Mesenteric fat pad (tissue), 1 donor: ENCODE measurements at places on chromosomes 13 and 19. TPM values are rescaled to one million over a fixed set of nuclear protein-coding genes. Genes with fewer than 3 reads are reported as not detected.

- DNase-seq, result no peak
Observed at GRCh38 chr13:36882829-36883390, 37.1 kb downstream of the SMAD9 start.

GRCh38 chr13:112170823-112171569, 104.0 kb downstream of the SOX1 start:
- DNase-seq, result peak; percentile 84

DNA sequence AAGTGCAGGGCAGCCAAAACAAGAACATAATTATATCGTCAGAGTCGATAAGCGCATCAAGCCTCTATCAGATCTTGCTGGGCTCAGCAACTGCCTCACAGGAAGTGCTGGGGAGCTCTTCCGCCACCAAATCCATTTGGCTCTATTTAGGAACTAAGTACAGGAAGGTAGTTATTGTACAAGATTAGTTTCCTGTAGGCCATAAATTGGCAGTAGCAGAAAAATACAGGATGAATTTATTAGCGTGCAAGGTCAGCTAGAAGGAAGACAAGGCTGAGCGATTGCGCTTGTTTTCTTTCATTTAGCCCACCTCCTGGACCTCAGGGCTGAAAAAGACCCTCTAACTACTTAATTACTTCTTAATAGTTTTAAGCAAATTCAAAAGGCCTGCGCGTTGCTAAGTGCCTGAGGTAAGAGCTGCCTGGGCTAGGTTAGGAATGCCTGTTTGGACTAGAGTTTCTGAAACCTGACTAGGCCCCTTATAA, 118.5 kb downstream of the IRS2 start:
- DNase-seq, result no peak

DNA sequence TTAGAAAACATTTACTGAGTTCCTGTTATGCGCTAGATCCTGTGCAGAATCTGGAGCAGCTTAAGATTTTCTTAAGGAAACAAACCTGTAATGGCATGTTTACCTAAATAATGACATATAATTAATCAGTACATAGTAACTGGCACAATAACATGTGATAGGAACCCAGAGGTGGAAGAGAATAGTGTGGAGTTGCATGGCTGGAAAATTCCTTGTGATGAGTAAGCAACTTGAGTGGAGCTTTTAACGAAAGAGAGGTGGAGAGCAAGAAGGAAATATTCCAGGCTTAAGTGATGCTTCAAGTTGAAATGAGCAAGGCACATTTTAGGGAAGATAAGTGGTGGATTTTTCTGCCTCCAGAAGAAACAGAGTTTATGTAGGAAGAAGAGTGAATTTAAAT, 9.2 kb upstream of the GPC5 start:
- DNase-seq, result no peak

GRCh38 chr13:112764864-112765561, 75.2 kb downstream of the ATP11A start:
- DNase-seq, result no peak

DNA sequence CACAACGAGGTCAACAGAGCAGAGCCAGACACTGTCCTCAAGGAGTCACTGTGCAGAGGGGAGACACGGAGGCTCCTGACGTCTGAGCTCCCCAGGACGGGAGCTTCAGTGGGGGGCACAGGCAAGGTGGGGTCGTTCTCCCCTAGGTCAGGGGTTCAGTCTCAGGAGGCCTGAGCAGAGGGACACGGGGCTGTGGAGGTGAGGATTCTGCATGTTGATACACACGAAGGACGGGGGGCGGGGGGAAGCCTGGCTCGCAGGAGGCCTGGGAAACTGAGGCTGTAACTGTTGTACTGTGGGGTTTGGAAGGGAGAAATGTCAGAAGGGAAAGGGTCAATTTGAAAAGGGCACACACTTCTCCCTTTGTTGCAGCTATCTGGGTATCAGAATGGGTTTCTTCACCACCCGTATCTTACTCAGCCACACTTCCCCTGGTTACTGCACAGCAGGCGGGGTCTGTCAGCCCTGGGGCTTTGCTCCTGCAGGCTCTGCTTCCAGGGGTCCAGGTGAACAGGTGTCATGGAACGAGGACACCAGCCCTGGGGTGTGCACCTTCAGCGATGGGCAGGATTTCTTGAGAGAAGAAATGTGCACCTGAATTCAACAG, 748 bp upstream of the SIGLEC8 start:
- no peak for DNase-seq

DNA sequence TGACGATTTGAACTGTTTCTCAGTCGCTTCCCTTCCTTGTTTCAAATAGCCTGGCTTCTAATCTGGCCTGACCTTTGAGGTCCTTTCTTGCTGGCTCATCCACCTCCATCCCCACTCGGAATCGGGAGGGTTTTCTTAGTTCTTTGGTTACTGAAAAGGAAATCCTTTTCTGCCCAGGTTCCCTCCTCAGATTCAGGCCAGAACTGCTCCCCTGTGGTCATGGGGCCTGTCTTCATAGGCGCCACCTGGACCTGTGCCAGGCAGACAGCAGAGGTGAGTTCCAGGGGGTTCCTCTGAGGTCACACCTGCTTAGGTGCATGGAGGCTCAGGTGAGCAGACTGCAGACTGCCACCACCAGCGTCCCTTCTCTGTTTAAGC, 62.4 kb downstream of the AKAP11 start:
- DNase-seq, result no peak

DNA sequence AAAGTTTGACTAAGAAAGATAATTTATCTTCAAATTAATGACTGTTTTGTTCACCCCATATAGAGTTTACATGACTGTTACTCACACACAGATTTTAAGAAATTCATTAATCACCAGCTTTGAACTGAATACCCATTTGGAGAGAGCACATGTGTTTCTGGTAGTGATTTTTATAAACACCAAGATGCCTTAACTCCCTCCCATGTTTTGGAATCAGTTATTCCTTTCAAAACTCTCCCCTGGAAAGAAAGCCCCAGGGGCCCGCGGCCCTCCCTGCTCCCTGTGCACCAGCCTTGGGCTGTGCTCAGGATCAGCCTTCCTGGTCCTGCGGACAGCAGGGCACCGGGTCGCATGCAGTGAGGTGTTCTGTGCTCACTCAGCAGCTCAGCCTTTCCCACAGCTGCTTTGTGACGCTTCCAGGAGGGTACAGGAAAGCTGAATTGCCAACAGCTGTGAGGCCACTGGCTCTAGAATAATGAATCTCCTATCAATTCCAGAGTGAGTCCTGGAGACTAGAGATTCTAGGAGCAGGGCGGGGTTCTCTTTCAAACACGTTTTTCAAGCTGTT, 483.2 kb downstream of the EFNB2 start:
- DNase-seq, result no peak

- no peak for DNase-seq
Observed at GRCh38 chr19:50046649-50047503, 21.1 kb downstream of the ZNF473 start.

DNA sequence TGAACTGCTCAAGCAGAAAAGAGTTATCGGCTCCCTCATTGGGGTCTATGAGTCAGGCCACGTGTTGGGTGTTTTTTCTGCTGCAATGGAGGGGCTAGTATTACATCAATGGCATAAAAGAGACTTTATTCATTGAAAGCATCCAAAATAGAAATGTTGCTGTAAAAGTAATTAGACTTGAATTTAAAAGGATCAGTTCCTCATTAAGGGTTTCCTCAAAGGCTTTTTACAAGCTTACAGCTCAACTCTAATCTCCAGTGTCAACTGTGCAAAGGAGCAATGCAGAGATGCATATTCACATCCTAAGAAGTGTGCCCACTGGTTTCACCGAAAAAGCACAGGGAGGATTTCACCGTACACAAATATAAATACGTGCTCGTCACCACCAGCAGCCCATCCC, 300.3 kb downstream of the FOXO1 start:
- DNase-seq, result no peak

DNA sequence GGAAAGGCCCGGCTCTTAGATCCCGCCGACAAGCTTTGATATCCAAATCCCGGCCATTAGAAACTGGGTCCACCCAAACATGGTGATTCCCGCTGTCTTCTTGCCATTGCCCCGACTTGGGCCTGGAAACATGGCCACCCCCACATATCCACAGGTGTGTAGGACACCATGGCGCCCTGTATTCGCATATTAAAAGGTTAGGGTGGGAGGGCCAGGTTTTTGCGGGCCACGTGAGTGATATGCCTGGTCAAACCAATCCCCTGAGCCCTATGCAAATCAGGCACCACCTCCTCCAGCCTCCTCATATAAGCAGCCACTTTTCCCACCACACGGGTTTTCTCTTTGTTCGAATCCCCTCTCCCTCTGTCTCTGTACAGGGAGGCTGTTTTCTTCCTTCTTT, 766.4 kb downstream of the UQCRFS1 start:
- no peak for DNase-seq

The THSD8 gene
- total RNA-seq, result 2.1 TPM

- DNase-seq, result peak; percentile 94
Observed at GRCh38 chr19:7340959-7341837, 7.5 kb upstream of the ARHGEF18 start.

- DNase-seq, result no peak
Observed at GRCh38 chr13:75931116-75931515, 295.0 kb downstream of the LMO7 start.

DNA sequence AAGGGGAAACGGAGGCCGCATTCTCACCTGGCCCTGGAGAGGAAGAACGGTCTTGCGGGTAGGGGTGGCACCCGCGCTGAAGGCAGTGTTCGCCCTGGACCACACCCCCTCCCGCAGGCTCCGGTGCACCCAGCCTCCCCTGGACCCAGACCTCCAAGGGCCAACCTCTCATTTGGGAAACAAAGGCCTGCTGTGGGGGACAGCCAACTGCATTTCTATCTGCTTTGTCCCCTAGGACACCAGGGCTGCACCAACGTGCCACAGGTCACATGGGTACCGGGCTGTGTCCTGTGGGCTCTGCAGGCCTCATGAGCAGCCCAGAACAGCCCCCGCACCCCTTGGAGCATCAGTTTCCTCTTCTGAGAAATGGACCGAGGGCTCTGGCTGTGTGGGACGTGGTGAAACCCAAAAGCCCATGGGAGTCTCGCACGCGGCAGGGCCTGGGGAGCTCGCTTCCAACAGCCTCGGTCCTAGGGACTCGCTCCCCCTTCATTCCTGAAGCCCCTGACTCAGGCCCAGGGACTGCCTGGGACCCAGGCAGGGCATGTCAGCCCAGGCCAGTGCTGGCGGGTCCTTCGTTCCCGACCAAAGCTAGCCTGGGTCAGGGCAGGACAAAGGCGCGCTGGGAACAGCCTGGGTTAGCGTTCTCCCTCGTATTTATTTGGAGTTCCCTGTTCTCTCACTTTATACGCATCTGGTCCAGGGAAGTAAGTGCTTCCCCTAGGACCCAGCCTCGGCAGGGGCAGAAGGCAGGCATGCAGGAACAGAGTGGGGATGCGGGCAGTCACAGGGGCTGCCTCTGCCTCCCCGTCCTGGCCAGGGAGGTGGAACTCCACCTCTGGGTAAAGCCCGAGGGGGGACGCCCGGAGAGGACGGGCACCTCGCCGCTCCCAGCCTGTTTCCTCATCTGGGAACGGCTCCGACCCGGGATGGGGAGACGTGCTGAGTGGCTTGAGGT, 4.6 kb downstream of the TCF3 start:
- no peak for DNase-seq

The ZNF177 gene
- 0.48 TPM for total RNA-seq

DNA sequence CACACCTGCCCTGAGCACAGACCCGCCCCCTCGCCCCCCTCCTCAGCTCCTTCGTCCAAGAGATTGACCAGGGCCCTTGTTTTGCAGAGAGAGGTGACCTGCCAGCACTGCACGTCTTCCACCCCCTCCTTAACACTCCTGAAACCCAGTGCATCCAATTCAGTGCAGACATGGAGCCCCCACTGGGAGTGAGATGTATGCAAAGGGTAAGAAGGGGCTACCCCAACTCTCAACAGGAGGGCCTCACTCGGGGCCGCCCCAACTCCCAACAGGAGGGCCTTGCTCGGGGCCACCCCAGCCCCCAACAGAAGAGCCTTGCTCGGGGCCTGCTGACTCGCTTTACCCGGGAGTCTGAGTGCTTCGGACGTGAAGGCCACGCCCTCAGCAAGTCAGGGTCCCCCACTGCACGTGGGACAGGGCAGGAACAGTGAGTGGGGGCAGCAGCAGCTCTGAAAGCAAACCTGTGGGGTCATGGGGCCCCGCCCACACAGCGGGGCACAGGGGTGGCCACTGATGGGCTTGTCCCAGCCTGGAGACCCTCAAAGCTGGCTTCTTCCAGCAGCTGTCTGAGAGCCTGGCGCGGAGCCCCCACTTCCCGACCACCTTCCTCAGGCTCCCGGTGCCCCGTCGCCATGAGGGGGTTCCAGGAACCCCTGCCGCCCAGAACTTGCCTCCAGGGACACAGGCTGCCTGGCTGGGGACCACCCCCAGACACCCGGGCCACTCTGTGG, 5.6 kb downstream of the CACTIN start:
- no peak for DNase-seq

The MEDAG gene
- total RNA-seq, result 187 TPM

The ZNF586 gene
- total RNA-seq, result 13.0 TPM

GRCh38 chr13:45747071-45747470, 45.0 kb downstream of the CBY2 start:
- no peak for DNase-seq

GRCh38 chr13:101631395-101631794, 178.9 kb downstream of the ITGBL1 start:
- DNase-seq, result no peak

DNA sequence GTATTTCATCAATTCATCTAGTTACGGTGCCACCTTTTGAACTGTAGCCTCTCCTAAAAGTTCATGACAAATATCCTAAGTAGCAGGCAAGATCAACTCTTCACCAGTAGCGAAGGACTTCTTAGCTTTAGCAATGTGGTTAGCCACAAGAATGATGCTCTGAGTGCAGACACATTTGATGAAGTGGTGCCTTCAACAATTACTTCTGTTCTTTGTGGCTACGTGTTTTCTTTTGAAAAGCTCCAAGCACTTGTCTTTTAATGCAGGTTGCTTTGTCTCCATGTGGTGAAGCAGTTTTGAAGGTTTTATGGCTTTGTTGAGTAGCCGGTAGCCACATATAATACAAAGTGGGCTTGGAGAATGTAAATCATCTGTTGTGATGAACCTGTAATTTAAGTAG, 194.7 kb downstream of the B3GLCT start:
- DNase-seq, result no peak

DNA sequence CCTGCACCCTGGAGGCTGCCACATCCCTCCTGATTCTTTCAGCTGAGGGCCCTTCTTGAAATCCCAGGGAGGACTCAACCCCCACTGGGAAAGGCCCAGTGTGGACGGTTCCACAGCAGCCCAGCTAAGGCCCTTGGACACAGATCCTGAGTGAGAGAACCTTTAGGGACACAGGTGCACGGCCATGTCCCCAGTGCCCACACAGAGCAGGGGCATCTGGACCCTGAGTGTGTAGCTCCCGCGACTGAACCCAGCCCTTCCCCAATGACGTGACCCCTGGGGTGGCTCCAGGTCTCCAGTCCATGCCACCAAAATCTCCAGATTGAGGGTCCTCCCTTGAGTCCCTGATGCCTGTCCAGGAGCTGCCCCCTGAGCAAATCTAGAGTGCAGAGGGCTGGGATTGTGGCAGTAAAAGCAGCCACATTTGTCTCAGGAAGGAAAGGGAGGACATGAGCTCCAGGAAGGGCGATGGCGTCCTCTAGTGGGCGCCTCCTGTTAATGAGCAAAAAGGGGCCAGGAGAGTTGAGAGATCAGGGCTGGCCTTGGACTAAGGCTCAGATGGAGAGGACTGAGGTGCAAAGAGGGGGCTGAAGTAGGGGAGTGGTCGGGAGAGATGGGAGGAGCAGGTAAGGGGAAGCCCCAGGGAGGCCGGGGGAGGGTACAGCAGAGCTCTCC, 6.9 kb upstream of the CEACAM5 start:
- peak; percentile 84 for DNase-seq

GRCh38 chr13:79003989-79004898, 345.3 kb upstream of the OBI1 start:
- no peak for DNase-seq
